Mammary epithelial cell (primary cell): ENCODE measurements at places on chromosomes 4 and X. TPM values are rescaled to one million over a fixed set of nuclear protein-coding genes. Genes with fewer than 3 reads are reported as not detected.
A peak's percentile ranks its signal among the peaks of the same experiment; 100 is the strongest.

DNA sequence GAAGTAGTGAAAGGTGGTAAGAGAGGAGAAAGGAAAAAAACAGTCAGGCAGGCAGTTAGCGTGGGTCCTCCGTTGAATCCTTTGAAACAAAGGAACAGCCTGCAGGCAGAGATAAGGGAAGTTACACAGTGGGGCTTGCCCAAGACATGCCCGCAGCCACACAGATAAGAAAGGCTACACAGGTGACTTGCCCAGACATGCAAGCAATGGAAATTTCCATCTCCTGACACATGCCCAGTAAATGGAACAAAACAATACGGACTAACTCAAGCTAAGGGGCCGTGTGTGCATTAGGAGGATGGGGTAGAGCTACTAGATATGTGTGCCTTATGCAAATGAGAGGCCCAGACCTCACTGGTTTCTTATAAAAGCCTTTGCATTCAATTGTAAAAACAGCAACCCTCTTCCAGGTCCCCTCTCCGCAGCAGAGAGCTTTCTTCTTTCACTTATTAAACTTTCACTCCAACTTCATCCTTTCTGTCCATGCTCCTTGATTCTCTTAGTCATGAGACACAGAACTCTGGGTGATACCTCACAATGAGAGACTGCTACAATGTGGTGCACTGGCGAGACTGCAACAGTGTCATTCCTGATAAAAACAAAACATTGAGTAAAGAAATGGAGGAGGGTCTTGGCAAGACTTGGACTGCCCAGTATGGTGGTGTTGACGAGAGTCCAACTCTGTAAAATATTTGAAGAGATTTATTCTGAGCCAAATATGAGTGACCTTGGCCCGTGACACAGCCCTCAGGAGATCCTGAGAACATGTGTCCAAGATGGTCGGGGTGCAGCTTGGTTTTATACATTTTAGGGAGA, 997.4 kb upstream of the PRKX start:
- DNase-seq = peak; percentile 80

- no peak for DNase-seq
Observed at GRCh38 chr4:90544532-90545045, 417.4 kb downstream of the CCSER1 start.

DNA sequence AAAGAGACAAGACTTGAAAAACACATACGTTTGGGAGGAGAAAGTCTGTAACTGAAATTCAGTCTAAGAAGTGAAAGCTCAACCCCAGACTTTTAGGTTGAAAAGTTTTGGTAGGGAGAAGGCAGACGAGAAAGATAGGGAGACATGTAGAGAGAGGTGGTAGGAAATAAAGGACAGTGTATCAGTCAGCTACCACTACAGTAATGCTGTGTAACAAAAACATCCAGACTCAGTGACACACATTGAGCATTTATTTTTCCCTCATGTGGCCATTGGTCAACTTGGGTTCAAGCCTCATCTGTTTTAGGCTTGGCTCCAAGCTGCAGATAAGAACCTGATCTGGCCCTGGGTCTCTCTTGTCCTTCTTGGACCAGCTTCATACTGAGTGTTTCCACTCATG, 26.9 kb downstream of the CCKAR start:
- no peak for DNase-seq

GRCh38 chr4:28682847-28683246, 1822.2 kb downstream of the STIM2 start:
- no peak for DNase-seq

DNA sequence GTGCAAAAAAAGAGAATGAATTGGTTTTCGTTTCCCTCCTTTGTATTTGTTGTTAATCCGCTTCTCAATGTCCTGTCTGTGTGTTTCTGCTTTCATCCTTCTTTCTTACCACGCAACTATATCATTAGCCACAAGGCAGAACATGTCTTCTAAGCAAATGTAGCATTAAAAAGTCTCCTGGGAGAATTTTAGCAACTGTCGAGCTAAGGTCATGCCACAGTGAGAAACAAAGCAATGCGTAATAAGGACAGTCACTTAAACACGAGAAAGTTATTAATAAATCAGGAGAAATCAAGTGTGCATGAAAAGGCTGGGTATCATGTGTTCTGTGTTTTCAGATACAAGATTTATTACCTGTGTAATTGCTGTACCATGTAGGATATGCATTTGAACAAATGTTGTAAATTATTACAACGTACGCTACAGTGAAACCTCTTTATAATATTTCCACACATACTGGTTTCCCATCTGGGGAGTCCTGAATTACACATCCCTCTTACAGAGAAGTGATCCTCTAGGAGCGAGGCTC, 890.8 kb downstream of the TRIML1 start:
- no peak for DNase-seq

DNA sequence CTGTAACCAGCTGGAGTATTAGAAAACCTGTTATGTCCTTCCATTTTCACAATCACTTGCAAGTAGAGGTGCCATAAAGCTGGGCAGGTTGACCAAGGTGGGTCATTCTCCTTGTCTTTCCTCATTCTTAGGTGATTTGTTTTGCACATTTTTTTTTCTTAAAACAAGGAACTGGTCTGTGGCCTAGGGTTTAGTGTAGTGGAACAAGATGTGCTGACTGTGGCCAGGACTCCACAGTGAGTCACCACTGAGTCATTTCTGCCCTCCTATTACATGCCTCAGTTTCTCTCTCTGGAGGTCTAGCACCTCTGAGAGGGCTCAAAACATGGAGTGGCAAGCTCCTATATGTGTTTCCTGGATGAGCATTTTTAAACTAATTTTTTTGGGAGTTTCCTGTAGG, 355.9 kb downstream of the GPM6A start:
- peak; percentile 15 for DNase-seq

The IL3RA gene
- not detected in 2 replicates for total RNA-seq

The AIMP1 gene
- total RNA-seq = 56.0 and 79.7 TPM in 2 replicates

The SOX3 gene
- total RNA-seq = not detected in 2 replicates

The SRP72 gene
- total RNA-seq = 91.2 TPM

The AMBN gene
- not detected for total RNA-seq

The TMEM271 gene
- not detected for total RNA-seq

The SPANXN4 gene
- not detected for total RNA-seq

The FGF2 gene
- total RNA-seq = 17.3 TPM
